ENCODE measurements at places on chromosomes 5 and 9.

GRCh38 chr5:52073993-52074689 lies 690.9 kb downstream of the ISL1 start:
- no peak for DNase-seq

DNA sequence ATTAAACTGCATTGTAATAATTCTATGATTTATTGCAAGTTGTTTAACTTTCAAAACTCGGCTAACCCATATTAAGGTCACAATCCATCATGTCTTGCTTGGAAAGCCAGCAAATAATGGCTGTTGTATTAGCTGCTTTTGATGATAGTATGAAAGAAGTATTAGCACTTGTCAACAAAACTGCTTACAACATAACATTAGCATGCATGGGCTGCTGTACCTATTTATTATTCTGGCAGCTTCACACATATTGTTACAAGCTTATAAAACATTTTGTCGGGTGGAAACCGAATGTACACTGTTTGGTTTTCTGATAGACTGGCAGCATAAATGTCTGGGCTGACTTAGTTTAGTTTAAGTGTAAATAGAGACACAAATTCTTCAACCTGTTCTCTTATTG lies 378.3 kb downstream of the KIAA0825 start:
- DNase-seq = no peak

DNA sequence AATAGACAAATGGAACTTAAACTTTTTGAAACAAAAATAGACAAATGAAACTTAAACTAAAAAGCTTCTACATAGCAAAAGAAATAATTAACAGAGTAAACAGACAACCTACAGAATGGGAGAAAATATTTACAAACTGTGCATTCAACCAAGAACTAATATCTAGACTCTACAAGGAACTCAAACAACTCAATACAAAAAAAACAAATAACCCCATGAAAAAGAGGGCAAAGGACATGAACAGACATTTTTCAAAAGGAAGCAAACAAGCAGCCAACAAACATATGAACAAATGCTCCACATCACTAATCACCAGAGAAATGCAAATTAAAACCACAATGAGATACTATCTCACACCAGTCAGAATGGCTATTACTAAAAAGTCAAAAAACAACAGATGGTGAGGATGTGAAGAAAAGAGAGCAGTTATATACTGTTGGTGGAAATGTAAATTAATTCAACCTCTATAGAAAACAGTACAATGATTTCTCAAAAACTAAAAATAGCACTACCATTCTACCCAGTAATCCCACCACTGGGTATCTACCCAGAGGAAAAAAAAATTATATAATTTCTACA lies 170.8 kb upstream of the RGMB start:
- DNase-seq = no peak

DNA sequence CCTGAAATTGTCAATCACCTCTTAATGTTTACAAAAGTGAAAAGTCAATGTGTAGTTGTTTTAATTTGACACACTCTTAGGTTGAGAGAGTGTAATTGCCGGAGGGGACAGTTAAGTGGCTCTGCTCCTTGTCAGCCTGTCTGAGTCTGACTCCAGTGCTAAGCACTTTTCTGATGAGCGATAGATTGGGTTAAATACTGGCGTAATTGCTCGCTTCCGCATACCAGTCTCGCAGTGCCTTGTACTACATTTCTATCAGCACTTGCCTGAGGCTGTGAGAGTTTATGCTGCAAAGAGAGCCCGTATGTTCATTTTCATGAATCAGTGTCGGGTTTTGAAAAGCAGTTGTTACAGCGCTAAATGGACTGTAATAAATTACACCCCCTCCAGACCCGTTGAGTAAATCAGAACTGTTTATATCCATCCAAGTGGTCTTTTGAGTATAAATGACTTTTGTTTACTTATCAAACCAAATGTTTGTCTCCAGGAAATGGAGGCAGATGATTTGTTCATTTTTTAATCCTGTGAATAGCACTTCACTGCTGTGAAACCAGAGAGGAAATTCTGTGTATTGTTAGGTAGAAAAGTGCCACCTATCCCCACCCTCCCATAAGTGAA lies 41.0 kb upstream of the DMRT3 start:
- DNase-seq = no peak

DNA sequence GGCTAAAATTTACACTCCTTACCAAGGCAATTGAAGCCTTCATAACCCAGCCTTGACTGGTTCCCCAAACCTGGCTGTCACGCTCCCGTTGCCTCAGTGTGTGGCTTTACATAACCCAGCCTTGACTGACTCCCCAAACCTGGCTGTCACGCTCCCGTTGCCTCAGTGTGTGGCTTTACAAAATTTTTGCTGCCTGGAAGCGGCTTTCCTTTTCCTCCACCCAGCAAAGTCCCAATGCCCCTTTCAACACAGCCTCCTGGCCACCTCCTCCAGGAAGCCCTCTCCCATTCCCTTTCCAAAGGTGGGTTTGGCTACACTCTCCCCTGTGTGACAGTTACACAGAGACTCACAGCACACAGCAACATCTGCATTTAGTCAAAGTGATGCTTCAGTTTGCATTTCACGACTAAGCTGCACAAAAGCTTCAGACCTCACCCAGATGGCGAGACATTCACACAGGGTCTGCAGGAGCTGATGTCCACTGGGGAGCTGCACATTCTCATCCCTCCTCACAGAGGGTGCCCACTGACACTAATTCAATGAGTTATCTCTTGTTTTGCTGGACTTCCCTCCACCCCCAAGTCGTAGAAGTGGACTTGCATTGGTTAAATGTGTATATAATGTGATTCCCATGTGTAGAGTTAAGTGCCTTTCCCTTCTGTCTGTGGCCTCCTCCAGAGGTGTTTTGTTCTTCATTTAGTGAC lies 156.6 kb upstream of the PHYKPL start:
- no peak for DNase-seq

- peak; percentile 64 for DNase-seq
Observed at GRCh38 chr9:89845862-89846261, 241.1 kb downstream of the GADD45G start.

DNA sequence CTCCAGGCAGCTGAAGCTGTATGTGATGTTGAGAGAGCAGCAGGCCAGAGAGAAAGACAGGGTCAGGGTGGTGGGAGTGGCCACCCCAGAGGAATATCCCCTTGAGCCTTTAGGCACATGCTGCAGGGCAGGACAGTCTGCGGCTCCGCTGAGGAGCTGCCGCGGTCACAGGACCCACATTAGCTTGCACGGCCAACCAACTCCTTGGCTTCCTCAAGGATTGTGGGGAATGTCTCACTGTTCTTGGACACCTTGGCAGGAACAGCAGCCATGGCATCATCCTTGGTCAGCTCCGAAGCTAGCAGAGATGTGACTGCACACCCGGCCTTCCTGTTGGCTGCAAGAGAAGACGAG lies 27.8 kb downstream of the PCDHGC5 start:
- no peak for DNase-seq

- DNase-seq = peak; percentile 7
Observed at GRCh38 chr5:57887851-57888621, 405.4 kb upstream of the ACTBL2 start.

GRCh38 chr5:1344975-1345838 lies at the start of gene CLPTM1L:
Gene CLPTM1L, minus strand, starts transcription at chr5:1345099. Its CDS starts 258 bp downstream, at chr5:1344841.
- DNase-seq = peak; percentile 92

DNA sequence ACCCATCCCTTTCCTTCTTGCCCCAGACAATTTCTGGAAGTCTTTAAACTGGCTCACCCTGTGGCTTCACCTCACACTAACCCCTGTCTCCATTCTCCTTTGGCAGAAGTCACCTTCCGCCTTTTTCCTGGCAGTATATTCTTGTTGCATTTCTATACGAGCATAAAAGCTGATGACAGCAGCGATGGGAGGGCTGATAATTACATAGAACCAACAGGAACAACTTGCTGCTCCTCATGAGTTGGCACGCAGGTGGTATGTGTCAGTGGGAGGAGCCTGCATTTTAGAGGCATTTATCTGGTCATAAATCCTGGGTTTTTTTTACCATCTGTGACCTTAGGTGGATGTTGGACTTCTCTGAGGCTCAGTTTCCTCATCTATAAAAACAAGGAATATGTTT lies 61.4 kb upstream of the CKMT2 start:
- DNase-seq = no peak

- DNase-seq = no peak
Observed at GRCh38 chr5:126987271-126987899, 43.0 kb downstream of the MARCHF3 start.
